Kidney tubule cell (primary cell): ENCODE measurements at places on chromosomes 4 and X.

DNA sequence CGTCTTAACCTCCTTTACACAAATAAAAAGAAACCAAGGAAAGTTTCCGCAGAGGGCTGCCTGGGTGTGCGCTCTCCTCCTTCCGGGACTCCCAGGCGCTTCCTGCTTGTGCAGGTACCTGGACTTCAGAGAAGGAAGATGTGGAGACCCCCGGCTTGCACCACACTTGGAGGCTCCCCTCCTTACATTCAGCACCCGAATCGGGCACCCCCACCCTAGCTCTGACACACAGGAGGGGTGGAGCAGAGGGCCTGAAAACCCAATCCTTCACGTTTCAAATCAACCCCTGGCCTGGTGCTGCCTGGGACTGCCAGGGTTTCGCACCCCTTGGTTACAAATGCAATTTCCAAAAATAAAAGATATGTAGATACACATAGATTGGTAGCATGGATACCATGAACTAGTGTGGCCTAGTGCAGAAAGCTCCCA, 3.1 kb downstream of the NKX3-2 start:
- no peak for DNase-seq

DNA sequence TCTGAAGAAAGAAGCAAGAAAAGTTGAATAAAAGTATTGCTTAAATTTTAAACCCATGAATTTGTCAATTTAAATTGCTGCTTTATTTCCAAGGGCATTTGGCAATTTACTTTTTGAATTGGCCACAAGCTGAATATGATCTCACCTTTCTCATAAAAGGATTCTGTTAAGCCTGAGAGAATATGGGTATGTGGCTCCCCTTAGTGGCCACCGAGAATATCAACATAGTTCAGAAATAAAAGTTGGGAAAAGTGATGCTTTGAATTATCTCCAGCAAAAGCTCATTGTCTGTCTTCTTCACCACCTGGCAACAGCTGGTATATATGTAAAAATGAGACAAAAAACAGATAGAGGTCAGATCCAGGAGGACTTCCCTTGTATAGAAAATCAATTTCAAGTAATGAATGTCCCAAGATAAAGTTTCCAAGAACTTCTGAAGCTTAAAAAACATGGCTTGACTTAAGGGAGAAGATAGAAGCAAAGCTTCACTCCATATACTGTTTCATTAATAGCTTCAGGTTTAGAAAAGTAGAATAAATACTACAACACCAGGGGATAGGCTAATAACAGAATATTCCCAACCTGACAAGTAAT, 290.7 kb upstream of the FAM241A start:
- peak; percentile 42 for DNase-seq

DNA sequence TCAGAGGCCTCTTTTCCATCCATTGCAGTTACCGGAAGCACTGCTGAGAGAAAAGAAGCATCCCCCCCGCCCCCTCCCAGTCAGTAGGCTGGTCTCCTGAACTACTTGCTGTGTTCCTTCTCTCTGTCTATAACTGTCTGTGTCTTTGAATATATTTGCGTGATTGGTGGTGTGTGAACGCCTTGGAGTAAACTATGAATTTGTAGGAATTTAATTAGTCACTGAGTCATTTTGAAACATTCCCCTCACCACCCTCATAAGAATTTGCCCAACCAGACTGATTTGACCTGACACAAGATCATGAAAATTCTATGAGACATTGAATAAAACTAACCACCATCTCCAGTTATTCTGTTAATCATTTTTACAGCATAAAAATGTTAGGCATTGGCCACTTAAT, 6.7 kb upstream of the NXF3 start:
- DNase-seq = peak; percentile 27

DNA sequence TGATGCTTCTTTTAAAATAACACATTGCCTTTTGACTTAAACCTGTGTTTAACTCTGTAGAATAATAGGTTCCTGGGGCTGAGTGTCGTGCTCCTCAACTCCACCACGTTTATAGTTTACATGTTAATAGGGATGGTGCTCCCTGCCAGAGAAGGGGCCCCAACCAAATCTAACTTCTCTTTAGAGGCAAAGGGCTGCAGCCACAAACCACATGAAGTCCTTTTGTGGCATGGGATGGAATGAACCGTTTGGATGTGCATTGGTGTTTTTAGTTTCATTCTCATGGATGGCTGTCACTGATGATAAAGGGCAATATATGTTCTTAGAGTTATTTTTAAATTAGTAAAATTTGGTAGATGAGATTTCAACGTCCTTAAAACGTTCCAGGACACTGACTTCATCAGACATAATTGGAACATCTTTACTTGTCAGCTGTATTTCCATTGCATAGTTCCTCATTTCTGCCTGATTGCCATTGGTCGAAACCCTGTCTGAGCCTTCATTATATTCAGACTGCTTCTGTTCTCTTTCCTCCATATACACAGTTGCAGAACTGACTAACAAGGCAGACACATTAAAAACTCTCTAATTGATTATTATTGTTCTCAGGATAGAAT, 60.4 kb upstream of the HPF1 start:
- no peak for DNase-seq

DNA sequence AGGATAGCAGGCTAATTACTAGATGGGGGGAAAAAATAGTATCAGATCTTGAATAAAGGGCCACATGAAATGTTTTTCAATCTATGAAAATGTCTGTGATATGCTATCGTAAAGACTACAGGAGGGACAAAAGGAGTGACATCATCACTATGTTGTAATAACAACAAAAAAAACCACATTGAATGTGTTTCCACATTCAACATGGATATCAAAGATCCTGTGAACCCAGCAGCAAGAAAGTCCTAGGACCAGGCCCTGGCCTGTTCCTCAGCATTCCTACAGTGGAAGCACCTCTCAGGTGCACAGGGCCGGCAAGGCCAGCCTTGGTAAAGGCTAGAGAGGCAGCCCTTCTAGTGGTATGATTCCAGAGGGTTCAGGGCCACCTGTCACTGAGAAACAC, 118.3 kb downstream of the RELL1 start:
- DNase-seq = no peak

- DNase-seq = no peak
These were observed 112.8 kb upstream of the H2AZ1 start for GRCh38 chr4:100062921-100063320.

- DNase-seq = no peak
These were observed 23.5 kb downstream of the SPRY1 start for GRCh38 chr4:123419885-123420755.

GRCh38 chr4:55543858-55544257, 2.9 kb downstream of the CLOCK start:
- peak; percentile 13 for DNase-seq

- DNase-seq = no peak
These were observed 260.1 kb upstream of the EDNRA start for GRCh38 chr4:147220833-147221232.

GRCh38 chr4:118367361-118367760, 14.6 kb upstream of the PRSS12 start:
- no peak for DNase-seq

GRCh38 chrX:133983256-133983973, 2.0 kb downstream of the GPC3 start:
- DNase-seq = no peak

DNA sequence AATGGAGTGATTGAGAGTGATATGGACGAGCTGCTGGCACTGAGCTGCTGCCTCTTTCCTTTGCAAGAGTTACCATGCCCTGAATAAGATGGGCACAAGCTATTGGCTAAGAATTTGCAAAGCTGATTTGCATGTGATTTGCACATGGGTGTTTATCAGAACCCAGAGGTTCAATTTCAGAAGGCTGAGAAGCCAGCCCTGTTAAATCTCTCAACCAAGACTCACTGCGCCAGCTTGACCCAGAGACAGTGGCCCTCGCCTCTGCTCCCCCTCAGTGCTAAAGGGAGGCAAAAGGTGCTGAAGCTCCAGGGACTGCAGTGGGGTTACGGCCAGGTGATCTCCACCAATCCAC, 701 bp downstream of the ARHGAP4 start:
- no peak for DNase-seq

DNA sequence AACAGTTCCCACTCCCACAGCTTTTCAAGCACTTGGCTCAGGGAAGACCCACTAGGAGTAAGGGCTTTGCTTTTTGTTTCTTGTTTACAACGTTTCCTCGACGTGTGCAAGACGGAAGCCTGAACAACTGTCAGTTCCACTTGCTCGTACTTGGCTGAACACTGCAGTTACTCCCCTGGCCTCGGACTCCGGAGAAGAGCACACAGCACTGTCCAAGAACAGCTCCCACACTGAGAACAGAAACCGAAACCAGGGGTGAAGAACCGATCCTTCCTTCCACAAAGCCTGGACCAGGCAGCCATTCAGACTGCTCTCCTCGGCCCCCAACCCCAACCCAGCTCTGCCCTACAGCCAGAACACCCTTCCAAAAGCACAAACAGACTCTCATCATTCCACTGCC, 25.5 kb downstream of the IRF2 start:
- DNase-seq = peak; percentile 65

DNA sequence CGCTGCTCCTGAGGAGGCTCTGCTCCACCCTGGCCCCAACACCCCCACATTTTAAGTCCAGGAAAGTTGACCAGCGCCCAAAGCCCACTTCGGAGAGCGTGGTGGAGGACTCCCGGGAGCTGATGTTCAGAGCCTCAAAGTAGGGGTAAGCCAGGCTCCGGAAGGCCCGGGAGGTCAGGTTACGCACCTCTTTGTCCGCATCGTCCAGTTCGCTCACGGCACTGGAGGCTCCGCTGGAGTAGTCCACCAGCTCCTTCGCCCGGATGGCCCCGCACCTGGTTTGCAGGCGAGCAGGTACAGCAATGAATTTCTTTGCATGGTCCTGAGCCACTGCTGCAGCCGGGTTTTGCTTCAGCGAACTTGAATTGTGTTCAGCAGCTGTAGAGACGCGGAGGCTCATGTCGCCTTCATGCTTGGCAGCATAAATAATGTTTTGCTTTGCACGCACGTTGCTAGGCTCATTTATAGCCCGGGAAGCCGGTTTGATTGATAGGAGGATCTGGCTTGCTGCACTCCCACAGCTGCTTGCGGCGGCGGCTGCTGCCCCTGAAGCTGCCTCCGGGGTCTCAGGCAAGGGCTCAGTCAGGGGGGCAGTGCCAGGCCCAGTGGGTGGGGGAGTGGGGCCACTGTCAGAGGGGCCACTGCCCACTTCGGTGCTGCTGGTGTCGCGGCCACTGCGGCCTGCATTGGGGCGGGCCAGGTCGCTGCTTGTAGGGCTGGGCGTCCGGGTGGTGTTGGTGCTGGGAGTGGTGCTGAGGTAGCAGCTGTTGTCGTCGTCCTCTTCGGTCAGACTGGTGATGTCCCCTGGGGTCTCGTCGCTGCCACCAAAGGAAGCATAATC, 4.8 kb downstream of the C4orf54 start:
- DNase-seq = peak; percentile 61

DNA sequence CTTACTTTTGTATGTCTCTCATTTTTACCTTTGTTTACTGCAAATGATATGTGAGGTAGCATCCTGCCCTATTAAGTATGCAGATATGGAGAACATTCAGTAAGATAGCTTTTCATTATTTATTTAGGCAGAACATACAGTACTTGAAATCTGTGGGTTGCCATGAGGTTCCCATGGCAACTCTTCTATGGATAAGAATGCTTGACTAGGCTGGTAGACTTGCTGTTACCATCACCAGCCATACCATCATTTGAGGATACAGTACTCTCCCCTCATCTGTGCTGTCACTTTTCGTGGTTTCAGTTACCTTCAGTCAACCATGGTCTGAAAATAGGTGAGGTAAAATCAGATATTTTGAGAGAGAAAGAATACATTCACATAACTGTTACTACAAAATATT, 56.7 kb downstream of the NAF1 start:
- DNase-seq = no peak

DNA sequence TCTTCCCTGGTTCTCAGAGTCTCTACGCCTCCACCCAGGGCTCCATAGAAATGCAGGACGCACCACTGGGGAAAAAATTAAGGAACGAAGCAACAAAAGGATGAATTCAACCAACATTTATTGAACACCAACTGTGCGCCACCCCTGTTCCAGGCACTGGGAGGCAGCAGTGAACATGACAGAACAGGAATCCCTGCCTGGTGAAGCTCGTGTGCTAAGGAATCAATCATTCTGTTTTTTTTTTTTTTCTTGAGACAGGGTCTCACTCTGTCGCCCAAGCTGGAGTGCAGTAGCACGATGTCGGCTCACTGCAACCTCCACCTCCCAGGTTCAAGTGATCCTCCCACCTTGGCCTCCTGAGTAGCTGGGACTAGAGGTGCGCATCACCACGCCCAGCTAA, 1.9 kb upstream of the FTSJ1 start:
- DNase-seq = peak; percentile 21

- peak; percentile 22 for DNase-seq
These were observed 1.7 kb upstream of the TMEM271 start for GRCh38 chr4:577499-578450.

DNA sequence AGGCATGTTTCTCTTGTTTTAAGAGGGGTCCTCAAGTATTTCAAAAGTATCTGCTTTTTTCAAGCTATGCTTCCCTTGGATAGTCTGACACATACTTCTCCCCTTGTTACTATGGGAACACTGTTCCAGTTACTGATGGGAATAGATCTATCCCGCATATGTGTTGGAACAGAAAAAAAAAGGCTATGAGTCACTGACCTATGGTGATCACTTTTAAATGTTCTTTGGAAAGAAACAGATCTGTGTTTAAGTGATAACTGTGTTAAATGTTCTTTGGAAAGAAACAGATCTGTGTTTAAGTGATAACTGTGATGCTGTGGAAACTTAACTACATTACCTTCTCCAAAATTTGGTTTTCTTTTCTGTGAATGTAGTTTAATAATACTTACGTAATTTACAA, 303.2 kb downstream of the TEX13C start:
- no peak for DNase-seq

DNA sequence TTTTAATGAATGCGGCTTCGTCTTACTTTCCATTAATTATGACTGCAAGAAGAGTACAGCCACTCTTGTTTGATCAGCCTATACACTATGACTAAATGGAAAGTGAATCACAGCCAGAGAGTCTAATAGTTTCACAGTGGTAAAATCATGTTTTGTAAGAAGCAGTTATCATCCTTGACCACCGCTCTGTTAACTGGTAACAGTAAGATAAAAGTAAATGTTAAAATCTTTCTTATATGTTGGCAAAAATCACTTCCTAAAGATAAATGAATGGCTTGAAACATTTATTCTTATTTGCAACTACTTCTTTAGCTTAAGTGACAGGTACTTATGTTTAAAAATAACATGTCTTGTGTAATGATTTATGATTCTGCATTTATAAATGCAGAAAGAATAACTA, 13.2 kb downstream of the GALNT7 start:
- DNase-seq = peak; percentile 76

- DNase-seq = no peak
These were observed 12.6 kb downstream of the SH3RF1 start for GRCh38 chr4:169258141-169258540.

DNA sequence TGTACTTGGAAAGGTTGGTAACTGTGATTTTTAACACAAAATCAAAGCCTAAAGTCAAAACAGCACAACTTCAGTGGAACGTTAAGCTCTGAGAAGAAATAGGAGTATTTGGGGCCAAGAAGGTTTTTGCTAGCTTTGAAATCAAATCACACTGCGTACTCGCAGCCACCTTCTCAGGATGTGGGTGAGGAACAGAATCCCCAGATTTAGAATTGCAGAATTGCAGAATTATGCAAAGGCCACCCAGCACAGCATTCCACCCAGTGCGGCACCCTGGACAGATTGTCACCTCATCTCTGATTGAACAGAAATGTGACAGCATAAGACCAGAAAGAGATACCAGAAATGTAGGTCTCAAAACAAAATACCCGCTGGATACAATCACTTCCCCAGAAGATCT, 181.1 kb downstream of the DHX15 start:
- DNase-seq = no peak

GRCh38 chrX:150352581-150352980, 10.5 kb upstream of the MAMLD1 start:
- peak; percentile 37 for DNase-seq
